ENCODE measurements at places on chromosomes 1 and 21.

GRCh38 chr1:227299688-227300087, 18.6 kb downstream of the CDC42BPA start:
- no peak for DNase-seq

GRCh38 chr1:112358798-112359408, 37.1 kb upstream of the CTTNBP2NL start:
- peak; percentile 34 for DNase-seq

DNA sequence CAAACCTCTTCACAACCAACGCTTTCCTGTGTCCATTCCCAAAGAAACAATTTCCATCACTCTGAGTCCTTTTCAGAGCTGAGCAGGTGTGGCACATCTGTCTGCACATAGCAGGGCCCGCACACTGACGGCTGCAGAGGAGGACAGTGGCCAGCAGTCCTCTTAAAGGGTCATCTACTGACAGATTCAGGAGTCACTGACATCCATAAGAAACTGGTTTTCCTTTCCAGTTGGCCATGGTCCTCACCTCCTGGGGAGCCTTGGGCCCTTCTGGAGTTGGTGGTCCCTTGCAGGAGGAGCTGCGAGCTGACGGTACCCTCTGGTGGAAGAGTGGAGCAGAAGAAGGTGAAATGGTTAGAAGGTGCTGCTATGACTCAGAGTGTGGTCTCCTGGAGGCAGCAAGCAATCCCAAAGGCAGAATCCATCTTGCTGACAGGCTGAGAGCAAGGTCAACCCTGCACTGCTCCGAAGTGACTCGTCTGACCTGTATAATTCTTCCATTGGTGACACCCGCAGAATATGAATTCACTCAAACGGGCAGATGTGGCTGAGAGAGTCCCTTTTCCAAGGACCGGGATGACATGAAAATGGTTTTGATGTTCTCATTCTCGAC, 278.5 kb upstream of the C1orf174 start:
- DNase-seq: no peak

DNA sequence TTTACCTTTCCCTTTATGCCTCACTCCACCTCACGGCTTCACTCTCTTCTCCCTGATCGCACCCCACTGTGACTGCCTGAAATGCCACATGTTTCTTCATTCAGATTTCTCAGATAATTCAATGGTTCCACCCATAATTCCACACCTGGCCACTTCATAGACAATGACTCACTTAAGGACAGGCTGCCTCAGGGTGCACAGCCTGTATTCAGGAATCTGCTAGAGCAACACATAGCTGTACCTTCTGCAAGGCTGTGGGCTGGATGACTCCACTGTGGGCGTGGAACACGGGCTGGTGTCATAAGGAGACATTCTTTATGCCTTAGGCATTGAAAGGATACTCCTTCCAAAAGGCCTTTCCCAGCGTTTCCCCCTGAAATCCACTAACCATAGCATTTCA, 36.1 kb downstream of the L1TD1 start:
- no peak for DNase-seq

GRCh38 chr21:16841975-16842695, 670.7 kb upstream of the CXADR start:
- DNase-seq: no peak

- peak; percentile 83 for DNase-seq
Observed at GRCh38 chr1:30756545-30757351, 826 bp downstream of the LAPTM5 start.

DNA sequence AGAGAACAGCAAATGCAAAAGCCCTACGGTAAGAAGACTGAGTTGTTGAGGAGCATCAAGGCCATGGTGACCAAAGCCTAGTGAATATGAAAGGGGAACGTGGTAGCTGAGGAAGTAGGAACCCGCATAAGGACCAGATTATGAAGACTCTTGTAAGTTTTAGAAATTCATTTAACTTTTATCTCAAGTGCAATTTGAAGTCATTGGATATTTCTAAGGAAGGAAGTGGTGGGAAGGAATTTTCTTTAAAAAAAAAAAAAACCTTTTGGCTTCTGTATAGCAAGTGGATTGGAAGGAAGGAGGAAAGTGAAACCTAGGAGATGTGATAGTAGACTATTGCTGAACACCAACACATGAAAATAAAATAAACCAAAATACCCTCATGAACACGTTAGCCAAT, 119.0 kb downstream of the TNFSF18 start:
- no peak for DNase-seq

DNA sequence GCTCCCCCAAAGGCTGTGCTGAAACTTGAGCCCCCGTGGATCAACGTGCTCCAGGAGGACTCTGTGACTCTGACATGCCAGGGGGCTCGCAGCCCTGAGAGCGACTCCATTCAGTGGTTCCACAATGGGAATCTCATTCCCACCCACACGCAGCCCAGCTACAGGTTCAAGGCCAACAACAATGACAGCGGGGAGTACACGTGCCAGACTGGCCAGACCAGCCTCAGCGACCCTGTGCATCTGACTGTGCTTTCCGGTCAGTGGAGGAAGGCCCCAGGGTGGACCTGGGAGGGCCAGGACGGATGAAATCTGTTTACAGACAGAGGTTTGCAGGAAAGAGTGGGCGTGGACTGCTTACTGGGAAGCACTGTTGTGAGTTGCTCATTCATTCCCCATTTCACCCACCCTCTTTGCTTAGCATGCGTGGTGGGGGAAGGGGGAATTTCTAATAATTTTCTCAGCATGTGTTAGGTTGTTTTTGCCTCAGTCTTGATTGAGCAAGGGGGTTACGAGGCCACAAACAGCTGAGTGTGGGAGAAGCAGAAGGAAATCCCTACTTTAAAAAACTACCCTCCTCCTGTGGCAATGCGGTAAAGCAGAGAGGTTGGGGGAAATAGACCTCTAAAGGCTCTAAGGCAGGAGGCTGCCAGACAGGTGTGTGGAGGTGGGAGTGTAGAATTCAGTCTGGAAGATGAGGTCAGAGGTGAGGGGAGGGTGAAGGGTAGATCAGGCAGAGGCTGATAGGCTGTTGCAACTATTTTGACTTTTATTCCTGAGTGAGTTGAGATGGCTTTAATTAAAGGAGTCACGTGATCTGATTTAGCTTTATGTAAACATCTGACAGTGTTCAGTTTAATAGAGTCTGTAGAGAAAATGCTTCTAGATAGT, 1.3 kb downstream of the FCGR2A start:
- no peak for DNase-seq

DNA sequence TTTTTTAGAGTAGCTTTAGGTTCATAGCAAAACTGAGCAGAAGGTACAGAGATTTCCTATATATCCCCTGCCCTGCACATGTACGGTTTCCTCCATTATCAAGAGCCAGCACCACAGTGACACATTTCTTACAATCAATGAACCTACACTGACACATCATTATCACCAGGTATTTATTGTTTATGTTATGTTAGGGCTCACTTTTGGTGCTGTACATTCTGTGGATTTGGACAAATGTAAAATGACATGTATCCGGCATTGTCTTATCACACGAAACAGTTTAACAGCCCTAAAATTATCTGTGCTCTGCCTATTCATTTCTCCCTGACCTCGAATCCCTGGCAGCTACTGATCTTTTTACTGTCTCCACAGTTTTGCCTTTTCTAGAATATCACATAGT, 93.7 kb upstream of the DPH5 start:
- DNase-seq: no peak

DNA sequence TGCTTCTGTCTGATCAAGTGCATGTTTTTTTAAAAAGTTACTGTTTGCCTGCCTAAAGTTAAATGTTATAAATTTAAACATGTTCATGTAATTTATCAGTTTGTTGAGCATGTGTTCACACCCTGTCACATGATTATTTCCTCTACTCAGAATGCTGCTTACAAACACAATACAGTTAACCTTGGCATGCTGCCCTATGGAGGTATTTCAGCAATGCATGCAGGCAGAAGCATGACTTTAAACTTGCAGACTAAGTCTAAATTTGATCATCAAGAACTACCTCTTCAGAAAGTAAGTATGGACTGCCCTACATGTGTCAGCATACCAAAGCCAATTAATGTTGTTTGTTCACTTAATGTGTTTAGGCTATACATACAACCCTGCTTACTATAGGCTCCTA, 161.6 kb downstream of the LRRC40 start:
- DNase-seq: no peak

DNA sequence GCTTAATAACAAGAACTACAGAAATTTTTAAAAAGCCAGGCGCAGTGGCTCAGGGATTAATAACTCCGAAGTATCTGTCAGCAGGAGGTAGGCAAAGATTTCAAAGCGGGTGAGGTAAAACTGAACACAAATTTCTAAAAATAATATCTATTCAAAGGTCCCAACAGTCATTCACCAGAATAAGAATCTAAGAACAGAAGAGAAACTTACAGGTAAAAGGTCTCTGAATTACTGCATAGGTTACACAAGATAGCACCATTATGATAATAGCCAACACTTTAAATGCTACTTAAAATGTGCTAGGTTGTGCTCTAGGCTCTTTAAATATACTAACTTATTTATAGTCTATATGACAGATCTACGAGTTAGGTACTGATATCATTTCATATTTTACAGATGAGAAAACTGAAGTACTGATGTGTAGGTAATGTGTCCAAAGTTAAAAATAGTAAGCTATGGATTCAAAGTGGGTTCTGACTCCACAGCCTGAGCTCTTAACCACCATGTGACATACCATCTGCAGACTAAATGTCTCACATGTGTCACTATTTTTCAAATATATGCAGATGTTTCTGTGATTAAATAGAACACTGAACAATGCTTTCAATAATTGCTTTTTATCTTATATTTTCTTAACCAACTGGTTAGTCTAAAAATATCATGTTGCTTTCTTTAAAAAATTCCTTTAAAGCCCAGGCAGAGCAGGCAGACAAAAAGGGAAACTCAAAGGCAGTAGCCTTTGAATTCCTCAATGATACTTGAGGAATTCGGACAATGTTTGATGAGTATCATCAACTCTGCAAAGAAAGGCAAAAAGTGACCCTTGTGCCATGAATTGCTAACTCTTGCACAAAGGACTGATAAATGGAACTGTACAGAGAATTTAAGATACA, 80.5 kb upstream of the TTC39A start:
- no peak for DNase-seq

DNA sequence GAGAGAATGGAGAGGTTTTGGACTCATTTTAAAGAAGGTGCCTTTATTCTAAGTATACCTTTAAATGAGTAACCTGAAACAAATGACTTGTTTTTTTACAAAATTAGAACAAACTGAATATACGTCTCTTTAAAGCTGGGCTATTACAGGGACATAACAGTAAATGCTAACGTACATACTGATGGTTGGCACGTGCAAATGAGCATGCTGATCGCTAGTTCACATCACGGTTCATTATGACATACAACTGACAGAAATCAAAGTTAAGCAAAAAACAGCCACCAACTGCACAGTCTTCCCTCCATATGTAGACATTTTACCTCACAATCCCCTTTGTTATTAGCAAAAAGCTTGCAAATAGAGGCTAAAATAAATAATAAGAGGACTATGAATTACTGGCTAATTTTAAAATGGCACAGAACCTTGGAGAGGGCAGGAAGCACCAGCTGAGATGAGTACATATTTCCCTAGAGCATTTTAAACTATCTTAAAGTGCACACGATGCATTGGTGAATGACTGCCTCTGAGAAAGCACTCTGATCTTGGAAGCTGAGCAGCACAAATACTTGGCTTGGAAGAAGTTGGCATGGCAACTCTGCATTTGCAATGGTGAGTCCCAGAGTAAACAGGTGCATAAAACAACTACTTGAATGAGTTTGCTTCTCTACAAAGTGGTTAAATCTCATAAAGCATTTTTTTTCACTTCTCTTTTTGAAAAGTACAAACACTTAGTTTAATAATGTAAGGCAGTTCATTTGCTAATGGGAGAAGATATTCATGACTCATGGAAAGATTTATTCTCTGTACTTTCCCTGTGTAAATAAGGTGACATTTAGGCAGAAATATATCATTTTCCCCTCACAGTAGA, 204.7 kb downstream of the LHX8 start:
- no peak for DNase-seq

DNA sequence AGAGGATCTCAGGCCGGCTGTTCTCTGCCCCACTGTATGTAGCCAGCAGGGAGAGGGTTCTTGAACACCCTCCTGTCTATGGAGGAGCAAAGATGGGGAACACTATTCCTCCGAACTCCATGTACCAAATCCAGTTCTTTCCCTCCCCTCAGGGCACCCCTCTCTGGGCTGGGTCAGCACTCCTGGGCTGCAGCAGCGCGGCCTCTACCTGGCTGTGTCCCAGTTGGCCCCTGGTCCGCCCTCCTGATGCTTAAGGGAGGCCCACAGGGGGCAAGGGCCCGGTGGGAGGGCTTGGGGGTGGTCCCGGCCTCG, 471 bp upstream of the ADPRS start:
- no peak for DNase-seq

DNA sequence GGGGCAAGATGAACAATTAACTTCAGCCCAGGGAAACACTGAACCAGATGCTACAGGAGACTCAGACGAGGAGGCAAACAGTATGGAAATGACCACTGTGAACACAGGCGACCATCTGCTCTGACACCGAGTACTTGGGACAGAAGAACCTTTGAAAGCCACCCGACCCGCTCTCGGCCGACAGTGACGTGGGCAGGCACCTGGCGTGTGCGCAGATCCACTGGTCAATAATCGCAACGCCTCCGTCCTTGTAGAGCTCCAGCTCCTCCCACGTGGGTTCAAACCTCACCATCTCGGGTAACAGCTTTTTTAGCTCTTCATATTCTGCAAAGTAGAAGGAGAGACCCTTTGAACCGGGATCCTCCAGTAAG, 20.3 kb downstream of the POFUT2 start:
- no peak for DNase-seq

DNA sequence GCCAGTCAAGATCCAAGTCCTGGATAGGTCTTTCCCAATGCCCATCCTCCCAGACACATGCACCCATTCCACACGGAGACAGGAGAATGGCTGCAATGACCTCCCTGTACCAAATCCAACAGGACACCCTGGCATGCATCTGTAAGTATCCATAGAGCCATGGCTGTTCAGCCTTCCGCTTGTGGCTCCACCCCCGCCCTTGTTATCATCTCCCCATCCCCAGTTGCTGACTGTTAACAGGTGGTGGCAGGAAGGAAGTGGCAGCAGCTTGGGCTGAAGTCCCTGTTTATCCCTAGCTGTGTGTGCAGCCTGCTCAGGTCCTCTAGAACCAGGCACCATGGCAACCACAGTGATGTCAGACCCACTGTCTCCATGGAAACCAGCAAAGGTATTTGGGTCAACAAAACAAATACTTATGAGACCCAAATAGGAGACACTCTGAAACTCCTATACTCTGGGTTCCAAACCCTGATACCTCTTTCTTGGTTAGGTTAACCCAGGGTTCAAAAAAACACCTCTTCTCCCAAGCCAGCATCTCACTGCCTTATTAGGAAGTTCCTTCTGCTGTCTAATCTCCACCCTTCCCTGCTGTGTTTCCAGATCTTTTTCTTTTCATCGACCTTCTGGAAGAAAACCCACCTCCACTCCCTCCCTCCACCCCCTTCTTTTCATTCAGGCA, 721 bp downstream of the PBXIP1 start:
- DNase-seq: peak; percentile 93

GRCh38 chr1:87872189-87872588, 543.5 kb downstream of the LMO4 start:
- no peak for DNase-seq

GRCh38 chr21:43790010-43790524, 690 bp downstream of the RRP1 start:
- DNase-seq: no peak

- DNase-seq: no peak
Observed at GRCh38 chr1:31243501-31244286, 4.0 kb upstream of the NKAIN1 start.

- no peak for DNase-seq
Observed at GRCh38 chr1:114034567-114035303, 55.5 kb downstream of the OLFML3 start.

- peak; percentile 67 for DNase-seq
Observed at GRCh38 chr21:35138665-35139381, 89.7 kb upstream of the RUNX1 start.
